CD4-positive, alpha-beta T cell treated with Interleukin-15 for 4 hours (primary cell): ENCODE measurements at places on chromosomes 4 and X.

DNA sequence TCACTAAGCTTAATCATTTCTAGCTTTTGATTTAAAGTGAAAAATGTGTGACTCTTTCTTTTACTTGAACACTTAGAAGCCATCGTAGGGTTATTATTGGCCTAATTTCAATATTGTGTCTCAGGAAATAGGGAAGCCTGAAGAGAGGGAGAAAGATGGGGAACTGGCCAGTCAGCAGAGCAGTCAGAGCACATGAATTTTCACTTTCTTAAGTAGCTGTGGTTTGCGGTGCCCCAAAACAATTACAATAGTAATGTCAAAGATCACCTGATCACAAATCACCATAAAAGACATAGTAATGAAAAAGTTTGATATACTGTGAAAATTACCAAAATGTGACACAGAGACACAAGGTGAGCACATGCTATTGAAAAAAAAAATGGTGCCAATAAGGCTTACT lies 45.5 kb downstream of the CENPC start:
- no peak for DNase-seq

GRCh38 chr4:26212528-26212927 lies 108.3 kb upstream of the RBPJ start:
- no peak for DNase-seq

DNA sequence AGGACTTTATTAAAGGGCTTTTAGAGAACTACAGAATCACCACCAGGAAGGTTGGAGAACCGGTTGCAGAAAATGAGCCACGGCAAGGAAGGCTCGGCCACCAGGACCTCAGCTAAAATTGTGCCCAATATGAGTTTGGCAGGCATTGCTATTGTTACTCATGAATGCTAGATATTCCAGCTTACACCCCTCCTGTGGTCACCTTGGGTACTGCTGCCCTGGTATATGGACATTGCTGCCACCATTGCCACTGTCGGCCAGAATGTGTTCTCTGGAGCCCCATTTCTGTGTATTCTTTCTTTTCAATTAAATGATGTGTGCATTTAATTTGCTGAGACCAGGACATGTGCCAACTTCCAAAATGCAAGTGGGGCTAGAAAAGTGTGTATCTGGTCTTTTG lies 626.7 kb upstream of the BOD1L1 start:
- no peak for DNase-seq

GRCh38 chr4:102675141-102675540 lies 85.6 kb downstream of the MANBA start:
- DNase-seq: no peak

DNA sequence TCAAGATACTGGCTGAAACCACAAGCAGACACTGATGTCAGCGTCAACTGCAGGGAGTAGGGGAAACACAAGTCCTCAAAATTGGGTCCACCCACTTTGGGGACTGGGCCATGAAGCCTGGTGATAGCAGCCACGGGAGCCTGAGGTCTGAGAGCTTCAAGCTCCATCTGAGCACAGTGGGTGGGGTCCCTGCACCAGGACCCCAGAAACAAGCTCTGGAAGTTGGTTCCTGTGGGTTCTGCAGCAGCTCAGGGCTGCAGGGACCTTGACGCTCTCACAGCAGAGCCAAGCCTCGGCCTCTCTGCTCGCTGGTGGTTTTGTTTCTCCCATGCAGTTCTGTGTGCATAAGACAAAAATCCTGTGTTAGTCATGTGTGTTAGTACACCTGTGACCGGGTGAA lies 54.5 kb downstream of the CPLX1 start:
- DNase-seq: no peak

DNA sequence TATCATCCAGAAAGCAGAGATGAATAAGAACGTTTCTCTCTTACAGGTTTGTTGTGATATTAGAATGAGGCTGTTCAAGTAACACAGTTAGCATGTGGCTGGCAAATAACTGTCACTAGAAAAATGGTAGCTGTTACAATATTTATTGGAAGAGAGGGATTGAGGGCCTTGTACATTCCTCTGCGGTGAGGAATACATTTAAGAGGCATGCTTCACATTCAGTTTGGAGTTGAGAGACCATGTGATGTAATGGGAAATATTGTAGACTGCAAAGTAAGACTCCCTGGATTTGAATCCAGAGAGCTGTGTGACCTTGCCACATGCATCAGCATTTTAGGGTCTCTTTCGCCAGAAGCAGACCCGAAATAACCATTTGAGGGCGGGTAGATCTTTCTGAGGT lies 104.8 kb upstream of the KIT start:
- DNase-seq: no peak

DNA sequence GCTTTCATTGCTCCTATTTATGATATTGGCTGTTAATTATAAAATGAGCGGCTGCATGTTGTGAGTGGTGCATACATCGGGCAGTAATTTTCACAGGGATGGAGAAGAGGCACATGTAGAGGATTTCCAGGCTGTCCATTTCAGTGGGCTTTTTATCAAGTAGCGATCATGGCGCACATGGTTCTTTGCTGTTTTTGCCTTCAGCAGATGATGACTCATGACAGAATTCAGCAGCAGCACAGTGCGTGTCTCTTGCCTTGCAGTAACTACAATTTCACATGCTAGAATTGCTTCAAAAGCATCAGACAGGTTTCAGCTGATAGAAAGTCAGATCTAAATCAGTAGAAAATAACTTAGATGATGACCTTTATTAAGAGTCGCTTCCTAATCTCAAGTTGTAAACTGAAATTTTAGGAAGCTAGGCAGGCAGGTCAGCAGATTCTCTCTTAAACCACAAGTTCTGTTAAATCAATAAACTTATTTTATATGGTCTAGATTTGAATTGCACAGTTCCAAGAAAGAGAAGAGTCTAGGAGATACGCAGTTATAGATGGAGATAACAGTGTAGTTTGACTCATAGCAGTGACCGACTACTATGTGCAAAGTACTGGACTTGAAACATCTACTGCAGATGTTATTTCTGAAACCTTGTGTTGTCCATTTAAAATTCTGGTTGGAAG lies 35.8 kb downstream of the LRP2BP start:
- DNase-seq: no peak

DNA sequence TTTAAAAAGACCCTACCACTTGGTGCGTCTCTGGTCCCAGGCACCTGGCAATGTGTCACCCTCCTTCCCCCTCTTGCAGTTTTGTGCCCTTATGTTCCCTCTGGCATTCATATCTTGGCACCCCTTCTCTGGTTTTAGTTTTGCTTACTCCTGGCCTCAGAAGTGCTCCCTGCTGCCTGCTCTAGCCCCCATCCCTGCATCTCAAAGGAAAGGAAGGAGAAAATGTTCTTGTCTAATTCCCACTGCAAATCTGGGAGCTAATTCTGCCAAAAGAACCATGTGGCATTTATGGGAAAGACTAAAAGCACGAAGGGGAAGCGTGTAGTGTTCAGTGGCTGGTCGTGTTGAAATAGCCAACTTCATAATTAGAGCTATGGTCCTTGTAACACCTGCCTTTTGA lies 340.1 kb upstream of the RPS6KA3 start:
- no peak for DNase-seq

- no peak for DNase-seq
These were observed 25.5 kb upstream of the ZNF330 start for GRCh38 chr4:141195095-141195707.

GRCh38 chr4:117326091-117326490 lies 240.7 kb upstream of the TRAM1L1 start:
- DNase-seq: no peak

DNA sequence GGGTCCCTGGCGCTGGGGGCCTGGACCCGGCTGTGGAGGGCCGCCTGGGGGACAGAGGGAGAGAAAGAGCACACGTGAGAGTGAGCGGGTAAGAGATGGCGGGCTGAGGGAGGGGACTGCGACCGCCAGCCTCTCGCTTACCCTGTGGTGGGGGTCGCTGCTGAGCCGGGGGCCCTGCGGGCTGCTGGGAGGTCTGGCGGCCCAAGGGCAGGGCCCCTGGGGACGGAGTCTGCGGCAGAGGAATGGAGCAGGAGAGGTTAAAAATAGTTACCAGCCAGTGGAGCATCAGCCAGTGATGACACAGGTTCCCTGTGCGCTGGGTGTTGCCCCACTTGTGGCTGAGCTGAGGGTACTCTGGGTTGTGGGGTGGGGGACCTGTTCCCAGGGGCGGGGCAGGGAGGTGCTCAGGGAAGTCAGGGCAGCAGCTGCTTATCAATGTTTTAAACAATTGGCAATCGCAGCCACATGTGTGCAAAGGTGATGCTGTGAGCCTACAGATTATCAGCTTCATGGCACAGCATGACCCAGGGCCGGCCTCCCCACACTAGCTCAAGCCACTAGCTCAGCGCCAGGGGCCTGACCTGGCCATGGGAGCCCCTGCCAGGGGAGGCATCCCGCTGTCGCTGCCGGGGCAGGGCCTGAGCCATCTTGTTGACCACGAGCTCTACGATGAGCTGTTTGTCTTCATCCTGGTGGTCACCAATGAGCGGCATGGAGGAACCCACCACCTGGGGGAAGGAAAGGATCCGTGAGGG lies 7.5 kb upstream of the TIMP1 start:
- DNase-seq: no peak

- DNase-seq: no peak
These were observed 666.4 kb downstream of the TECRL start for GRCh38 chr4:63742882-63743281.

- DNase-seq: no peak
These were observed 101.6 kb upstream of the OTUD4 start for GRCh38 chr4:145281951-145282350.

GRCh38 chr4:119300101-119300978 lies 21.6 kb downstream of the FABP2 start:
- DNase-seq: peak; percentile 92

- DNase-seq: peak; percentile 43
These were observed 1.2 kb upstream of the CD40LG start for GRCh38 chrX:136646602-136647239.

DNA sequence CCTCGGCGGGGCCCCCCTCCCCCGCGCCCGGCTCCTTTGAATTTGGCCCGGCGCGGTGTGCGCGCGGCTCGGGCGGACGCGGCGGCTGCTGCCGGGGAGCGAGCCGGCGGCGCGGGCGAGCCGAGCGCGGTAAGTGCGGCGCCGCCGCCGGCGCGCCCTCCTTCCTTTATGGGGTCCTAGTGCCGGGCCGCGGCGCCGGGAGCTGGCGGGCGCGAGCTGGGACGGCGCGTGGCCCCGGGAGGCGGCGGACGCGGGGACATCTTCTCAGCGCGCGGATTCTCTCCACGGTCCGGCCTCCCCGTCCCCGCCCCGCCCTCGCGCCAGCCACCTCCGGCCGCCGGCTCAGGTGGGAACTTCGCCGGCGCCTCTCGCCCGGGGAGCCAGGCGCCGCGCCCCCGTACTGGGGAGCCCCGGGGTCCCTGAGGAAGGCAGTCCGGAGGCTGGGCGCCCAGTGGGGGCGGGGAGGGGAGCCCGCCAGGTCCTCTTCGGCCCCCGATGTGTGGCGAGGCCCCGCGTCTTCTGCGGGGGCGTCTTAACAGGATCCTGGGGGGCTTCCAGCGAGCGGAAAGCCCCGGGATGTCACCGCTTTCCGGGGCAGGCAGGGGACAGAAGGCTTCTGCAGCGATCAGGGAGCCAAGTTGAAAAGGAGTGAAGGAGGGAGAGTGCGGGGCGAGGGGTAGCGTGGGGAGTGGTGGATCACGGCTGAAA lies 98.4 kb upstream of the TENM3 start:
- DNase-seq: no peak

DNA sequence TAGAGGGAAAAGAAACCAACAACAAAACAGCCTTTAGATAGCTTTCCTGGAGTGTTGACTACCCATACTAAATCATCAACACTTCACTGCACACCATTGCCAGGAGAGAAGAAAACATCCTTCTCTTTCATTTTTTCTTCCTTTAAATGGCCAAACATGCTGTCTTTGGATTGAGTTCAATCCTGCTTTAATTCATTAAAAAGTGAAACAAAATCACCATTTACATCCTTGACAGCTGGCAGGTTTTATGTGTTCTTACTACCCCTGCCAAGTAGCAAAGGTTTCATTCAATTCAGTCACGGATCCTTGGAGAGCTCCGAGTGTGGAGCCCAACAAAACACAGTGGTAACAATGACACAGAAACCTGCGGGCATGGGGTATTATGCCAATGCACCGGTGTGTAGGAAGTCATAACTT lies 568.3 kb downstream of the ANKRD50 start:
- DNase-seq: no peak

- peak; percentile 4 for DNase-seq
These were observed 53.8 kb upstream of the HGFAC start for GRCh38 chr4:3387943-3388361.

GRCh38 chrX:153708415-153708814 lies 15.8 kb downstream of the BCAP31 start:
- peak; percentile 34 for DNase-seq

DNA sequence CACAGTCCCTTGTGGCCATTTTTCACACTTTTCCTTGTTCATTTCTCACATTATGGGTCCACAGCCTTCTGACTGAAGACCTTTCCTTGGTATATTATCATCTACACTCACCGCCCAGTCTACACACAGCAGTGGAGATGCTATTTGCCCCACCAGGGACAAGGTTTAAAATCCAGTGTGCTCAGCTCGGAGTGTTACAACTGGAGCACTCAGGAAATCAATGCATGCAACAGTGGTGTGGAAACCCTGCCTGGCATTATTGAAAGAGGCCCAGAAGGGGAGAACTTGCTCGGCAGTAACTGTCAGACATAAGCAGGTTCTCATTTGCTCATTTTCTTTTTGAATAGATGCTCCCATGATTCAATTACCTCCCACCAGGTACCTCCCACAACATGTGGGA lies 340.9 kb downstream of the DHRSX start:
- DNase-seq: no peak

GRCh38 chr4:124189545-124189944 lies 523.0 kb downstream of the ANKRD50 start:
- no peak for DNase-seq

DNA sequence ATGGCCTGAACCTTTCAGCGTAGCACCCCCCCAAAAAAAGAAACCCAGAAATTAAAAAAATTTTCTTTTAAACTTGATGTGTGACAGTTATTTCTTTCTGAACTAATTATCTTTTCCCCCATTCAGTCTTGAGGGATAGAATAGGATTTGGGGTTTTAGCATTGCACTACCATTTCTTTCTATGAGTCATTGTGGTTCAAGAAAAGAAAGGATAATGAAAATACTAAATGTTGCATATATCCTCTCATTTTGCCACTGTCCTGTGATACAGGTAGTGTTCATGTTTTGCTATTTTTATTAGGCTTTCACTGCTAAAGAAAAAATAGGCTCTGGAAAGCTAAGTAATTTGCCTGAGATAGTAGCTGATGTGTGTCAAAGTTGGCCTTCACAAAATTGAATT lies 39.4 kb upstream of the DCK start:
- no peak for DNase-seq

DNA sequence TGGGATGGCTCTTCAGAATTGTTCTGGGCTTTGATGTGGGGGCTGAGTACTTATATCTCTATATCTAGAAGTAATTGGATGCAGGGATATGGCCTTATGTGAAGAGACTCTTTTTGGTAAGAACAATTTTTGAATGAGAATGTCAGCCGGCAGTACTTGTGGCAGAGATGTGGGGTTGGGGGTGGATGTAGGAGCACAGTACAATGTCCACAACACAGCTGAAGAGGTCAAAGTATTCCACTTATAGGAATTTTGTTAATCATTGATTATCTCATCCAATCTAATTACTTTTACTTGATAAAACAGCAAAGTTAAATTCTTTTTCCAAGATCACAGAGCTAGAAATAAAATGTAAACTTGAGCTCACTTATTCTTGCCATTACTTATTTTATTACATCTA lies 391.4 kb downstream of the TEX13C start:
- DNase-seq: no peak

- no peak for DNase-seq
These were observed 254.4 kb upstream of the BOD1L1 start for GRCh38 chr4:13881892-13882291.
